ENCODE measurements at places on chromosomes 2 and 18.

GRCh38 chr2:201403880-201404279 is 46.7 kb upstream of the FLACC1 start:
- DNase-seq, result no peak

- no peak for DNase-seq
Measured at GRCh38 chr2:56099963-56100362, 83.8 kb upstream of the CCDC85A start.

GRCh38 chr2:234322766-234323465 is 174.0 kb downstream of the ARL4C start:
- DNase-seq, result no peak

GRCh38 chr2:183248866-183249567 is 124.8 kb downstream of the NUP35 start:
- no peak for DNase-seq

DNA sequence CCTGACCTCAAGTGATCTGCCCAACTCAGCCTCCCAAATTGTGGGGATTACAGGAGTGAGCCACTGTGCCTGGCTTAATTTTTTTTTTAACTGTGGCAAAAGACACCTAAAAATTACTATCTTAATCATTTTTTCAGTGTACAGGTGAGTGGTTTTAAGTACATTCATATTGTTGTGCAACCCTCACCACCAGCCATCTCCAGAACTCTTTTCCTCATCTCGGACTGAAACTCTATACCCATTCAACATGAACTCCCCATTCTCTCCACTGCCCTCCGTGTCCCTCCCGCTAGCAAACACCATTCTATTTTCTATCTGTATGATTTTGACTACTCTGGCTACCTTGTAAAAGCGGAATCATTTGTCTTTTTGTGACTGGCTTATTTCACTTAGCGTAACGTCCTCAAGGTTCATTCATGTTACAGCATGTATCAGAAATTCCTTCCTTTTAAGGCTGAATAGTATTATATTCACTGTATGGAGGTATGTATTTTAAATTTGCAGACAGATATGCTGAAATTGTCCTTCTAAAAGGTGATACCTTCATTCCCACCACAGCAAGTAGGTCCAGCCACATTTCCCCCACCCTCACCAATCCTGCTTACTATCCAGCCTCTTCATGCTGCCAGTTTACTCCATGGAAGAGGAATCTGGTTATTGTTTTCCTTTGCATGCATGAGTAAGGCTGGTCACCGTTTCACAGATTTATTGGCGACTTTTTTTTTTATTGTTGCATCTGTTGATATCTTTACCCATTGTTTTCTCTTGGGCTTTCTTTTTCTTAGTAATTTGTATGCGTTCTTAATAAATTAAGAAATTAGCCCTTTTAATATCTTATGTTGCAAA is 40.6 kb upstream of the ANXA4 start:
- no peak for DNase-seq

- no peak for DNase-seq
Measured at GRCh38 chr2:225415792-225416191, 16.3 kb downstream of the NYAP2 start.

- no peak for DNase-seq
Measured at GRCh38 chr2:9548506-9548905, 7.1 kb downstream of the ADAM17 start.

GRCh38 chr2:238523158-238524110 is 96.7 kb downstream of the ASB1 start:
- DNase-seq, result no peak

GRCh38 chr2:39099870-39100728 is 20.8 kb downstream of the SOS1 start:
- no peak for DNase-seq

GRCh38 chr2:1704631-1705556 is 39.4 kb downstream of the PXDN start:
- no peak for DNase-seq

- DNase-seq, result no peak
Measured at GRCh38 chr2:45466053-45466452, 145.0 kb downstream of the SRBD1 start.

GRCh38 chr2:195575016-195575415 is 82.0 kb upstream of the SLC39A10 start:
- no peak for DNase-seq

- no peak for DNase-seq
Measured at GRCh38 chr2:133887676-133888040, 319.4 kb upstream of the NCKAP5 start.

DNA sequence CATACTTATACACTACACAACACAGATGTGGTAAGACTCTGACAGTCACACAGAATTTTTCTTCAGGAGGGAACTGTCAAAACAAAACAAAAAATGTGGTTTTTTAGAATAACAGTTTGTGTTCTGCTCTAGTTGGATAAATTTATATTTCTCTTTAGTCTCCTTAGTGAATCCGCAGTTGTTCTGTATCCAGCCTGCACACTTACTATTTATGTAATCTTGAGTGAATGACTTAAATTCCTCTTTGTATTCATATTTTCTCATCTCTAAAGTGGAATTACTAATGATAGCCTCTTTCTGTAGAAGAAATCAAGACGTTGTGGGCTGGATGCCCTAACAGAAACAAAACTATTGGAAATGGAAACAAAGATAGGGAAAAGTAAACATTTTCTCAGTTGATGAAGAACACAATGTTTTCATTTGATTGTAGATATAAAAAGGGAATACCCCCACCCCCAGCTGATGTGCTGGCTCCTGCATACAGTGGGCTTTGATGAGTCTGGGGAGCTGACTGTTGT is 375.2 kb downstream of the TRIB2 start:
- no peak for DNase-seq

- no peak for DNase-seq
Measured at GRCh38 chr2:32801741-32802140, 145.0 kb upstream of the LTBP1 start.

DNA sequence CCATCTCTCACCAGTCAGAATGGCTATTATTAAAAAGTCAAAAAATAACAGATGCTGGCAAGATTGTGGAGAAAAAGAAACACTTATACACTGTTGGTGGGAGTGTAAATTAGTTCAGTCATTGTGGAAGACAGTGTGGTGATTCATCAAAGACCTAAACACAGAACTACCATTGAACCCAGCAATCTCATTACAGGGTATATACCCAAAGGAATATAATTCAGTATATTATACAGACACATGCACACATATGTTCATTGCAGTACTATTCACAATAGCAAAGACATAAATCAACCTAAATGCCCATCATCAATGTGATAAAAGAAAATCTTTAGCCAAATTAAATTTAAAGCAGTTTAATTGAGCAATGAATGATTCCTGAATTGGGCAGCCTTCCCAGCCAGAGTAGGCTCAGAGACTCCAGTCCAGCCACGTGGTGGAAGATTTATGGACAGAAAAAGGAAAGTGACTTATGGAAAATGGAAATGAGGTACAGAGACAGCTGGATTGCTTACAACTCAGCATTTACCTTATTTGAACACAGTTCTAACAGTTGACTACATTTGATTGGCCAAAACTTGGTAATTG is 377.1 kb upstream of the SLC39A10 start:
- no peak for DNase-seq

GRCh38 chr2:1804351-1804771 is 60.0 kb upstream of the PXDN start:
- no peak for DNase-seq

- no peak for DNase-seq
Measured at GRCh38 chr18:48335829-48336228, 73.4 kb downstream of the ZBTB7C start.

- peak; percentile 17 for DNase-seq
Measured at GRCh38 chr18:46250084-46250811, 146.1 kb downstream of the HAUS1 start.

DNA sequence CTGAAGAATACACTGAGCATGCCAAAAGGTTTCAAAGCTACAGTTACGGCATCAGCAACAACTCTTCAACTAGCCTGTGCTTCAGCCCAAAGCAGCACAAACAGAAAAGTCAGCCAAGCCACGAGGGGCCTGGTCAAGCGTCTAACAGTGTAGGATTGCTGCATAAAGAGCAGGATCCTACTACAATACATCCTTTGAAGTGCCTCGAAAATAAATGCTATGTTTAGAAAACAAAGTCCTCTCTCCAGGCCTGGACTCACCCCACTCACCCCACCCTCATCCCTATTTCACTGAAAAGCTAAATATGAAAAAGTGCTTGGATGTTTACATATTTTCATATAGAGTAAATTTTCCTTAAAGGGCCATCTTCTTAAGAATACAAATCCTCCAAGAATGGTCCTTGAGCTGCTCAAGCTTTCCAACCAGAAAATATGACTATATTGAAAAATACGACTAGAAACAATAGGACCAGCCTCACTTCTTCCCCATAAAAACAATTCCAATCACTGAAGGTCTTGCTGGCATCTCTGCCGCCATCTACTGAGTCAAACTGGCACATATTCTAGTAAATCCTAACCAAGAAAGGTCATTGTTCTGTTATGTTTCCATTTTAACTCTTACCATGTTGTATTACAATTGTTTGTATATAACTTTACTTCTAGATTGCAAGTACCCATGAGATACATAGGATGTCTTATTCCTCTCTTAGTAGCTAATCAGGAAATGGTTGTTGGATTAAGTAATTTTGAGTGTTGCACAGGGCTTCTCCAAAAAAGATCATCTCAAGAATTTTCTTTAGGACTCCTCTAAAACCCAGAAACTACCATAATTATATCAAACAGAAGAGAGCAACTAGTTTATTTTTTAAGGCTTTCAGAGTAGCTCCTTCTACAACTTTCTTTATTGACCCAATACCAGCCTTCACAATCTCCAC is 63.6 kb downstream of the CLHC1 start:
- peak; percentile 5 for DNase-seq

DNA sequence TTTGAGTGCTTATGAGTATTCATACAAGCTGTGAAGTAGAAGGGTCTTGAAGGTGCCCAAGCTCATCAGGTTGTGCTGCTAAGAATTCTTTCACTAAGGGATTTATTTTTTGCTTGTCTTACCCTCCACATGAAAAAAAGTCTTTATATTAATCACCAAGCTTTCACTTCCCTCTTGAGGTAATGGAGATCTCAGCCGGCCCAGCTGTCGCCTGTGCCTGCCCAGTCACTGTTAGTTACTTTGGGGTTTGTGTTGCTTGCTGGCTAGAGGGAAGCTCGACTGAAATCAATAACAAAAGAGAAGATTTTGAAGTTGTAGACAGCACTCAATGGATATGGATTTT is 21.9 kb downstream of the MC2R start:
- DNase-seq, result no peak

DNA sequence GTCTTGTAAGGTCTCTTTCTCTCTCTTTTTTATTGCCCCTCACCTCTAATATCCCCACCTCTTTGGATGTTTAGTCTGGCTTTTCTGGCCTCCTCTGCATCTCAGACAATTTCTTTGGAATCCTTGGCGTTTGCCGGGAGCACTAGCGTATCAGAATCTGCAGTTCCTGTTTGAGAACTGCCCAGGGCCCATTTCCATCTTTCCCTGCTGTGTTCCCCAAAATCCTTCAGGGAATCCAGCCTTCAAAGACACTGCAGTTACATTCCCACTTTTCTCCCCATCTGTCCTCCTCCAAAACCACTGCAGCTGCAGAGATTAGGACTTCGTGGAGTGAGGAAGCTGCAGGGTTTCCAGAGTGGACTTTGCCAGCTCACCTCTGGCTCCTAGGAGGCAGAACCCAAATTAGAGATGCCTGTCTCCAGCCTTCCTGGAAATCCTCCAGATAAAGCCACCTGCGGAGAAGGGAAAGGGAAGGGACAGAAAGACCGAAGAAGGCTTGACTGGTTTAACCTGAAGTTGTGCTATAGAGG is 2.7 kb downstream of the VSNL1 start:
- DNase-seq, result no peak

GRCh38 chr2:46164529-46165301 is 132.5 kb upstream of the EPAS1 start:
- DNase-seq, result no peak

GRCh38 chr2:226487573-226487972 is 312.0 kb downstream of the IRS1 start:
- no peak for DNase-seq

GRCh38 chr2:189406586-189407233 is 34.6 kb upstream of the WDR75 start:
- no peak for DNase-seq

DNA sequence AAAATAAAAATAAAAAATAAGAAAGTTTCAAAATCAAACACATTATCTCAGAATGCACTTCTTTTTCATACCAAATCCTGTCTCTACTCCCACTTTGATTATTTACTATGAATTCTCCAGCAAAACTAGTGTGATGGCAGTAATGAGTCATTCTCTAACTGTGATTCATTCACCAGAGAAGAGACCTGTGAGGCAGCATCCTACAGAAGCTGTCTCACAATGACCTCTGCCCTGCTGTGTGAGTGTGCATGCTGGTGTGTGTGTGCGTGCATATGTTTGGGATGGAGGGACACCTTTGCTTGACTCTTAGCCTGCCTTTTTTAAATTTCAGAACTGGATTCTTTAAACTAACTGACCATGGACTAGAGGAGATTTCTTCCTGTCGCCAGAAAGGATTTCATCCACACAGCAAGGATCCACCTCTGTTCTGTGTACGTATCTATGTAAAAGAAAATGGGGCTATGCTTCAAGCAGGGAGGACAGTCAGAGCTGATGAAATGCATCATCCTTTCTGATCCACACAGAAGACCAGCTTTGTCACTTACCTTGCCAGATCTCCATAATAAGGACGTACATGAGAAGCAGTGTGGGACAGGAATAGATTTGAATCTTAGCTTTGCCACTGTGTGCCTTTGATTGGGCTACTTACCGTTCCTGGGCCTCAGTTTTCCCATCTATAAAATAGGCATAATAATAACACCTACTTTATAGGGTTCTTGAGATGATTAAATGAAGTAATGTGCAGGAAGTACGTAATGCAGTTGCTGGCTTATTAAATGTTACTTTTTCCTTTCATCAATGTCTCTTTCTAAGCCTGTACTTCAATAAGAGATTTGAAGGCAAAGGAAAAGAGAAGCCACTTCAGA is 31.2 kb downstream of the STAMBP start:
- DNase-seq, result no peak

- DNase-seq, result no peak
Measured at GRCh38 chr18:55830544-55830943, 242.6 kb upstream of the TCF4 start.

- DNase-seq, result no peak
Measured at GRCh38 chr2:239751679-239752355, 273.3 kb downstream of the NDUFA10 start.

DNA sequence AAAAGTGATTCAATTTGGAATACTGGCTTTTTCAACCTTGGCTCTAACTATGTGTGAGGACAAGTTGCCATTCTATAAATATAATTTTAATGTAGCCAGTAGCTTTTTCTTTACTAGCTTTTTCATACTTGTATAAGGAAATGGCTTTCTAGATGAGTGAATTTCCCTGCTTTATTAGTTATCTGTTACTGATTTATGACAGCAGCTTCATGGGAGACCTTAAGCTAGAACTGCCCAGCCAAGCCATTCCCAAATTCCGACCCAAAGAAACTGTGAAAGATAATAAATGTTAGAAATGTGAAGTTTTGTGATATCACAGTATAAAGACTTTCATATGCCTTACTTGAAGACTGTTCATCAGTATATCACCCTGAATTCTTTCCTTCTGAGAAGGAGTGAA is 32.3 kb downstream of the BABAM2 start:
- DNase-seq, result no peak
